ENCODE measurements at places on chromosomes 16 and 17.

GRCh38 chr17:68011199-68011665 is 15.0 kb upstream of the C17orf58 start:
- peak; percentile 39 for DNase-seq

DNA sequence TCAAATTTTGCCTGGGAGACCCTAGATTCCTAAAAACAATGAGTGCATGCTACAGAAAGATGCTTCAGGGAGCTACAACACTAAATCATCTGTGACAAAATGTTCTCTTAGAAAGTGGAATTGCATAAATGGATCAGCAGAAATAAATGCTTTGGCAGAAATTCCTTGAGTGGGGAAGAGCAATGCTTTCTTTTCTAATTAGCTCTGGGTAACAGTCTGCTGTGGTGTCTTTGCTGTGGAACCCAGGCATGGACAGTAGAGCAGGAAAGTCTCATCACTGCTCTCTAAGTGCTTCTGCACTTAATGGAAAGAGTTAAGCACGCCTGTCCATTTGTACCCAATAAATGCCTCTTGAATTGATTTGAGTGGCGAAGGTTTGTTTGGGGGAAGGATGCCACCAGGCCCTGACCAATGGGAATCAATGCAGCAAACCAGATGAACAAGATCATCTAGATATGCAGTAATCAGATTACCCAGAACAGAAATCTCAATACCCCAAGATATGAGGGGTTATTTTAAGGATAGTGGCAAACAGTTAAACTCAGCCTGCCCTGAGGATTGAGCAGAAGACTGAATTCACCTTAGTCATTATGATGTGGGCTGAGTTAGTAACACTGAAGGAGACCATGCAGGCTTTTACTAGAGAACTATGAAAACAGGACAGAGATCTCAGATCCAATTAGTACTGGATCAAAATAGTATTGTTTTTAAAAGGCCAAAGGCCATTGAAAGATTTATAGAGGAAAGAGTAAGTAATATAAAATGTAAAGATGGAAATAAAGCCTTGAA is 13.6 kb downstream of the HLF start:
- no peak for DNase-seq

DNA sequence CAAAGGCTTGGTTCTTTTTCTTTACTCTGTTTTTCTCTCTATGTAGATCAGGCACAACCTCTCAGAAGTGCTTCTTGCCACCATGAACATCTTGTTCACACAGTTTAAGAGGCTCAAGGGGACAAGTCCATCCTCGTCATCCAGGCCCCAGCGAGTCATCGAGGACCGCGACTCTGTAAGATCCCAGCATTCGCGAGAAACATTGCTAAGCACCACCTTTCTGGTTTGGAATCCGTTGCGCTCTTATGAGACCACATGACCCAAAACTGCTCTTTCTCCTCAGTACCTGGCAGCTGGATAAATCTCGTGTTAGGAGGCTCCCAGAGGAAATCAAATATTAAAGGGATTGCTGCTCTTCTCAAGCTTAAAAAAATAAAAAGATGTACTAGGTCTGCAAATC is 23.3 kb upstream of the SLC12A3 start:
- no peak for DNase-seq

GRCh38 chr17:15966183-15966878 is 21.4 kb downstream of the ADORA2B start:
- DNase-seq: no peak

GRCh38 chr17:63675607-63676546 is 24.0 kb downstream of the LIMD2 start:
- no peak for DNase-seq

DNA sequence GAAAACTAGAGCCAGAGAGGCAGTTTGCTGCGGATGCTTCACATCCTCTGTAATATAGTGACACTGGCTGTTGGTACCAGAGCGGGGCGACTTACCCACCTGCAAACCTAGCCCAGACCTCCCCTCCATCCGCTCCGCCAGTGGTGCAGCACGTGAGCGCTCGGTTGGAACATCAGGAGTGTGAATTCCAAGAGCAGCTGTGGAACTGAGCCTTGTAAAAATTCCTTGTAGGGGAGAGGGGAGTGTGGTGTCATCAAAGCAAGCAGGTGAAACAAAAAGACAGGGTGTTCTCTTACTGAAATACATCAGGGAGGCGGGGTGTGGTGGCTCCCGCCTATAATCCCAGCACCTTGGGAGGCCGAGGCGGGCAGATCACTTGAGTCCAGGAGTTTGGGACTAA is 51.3 kb downstream of the CCDC42 start:
- no peak for DNase-seq

DNA sequence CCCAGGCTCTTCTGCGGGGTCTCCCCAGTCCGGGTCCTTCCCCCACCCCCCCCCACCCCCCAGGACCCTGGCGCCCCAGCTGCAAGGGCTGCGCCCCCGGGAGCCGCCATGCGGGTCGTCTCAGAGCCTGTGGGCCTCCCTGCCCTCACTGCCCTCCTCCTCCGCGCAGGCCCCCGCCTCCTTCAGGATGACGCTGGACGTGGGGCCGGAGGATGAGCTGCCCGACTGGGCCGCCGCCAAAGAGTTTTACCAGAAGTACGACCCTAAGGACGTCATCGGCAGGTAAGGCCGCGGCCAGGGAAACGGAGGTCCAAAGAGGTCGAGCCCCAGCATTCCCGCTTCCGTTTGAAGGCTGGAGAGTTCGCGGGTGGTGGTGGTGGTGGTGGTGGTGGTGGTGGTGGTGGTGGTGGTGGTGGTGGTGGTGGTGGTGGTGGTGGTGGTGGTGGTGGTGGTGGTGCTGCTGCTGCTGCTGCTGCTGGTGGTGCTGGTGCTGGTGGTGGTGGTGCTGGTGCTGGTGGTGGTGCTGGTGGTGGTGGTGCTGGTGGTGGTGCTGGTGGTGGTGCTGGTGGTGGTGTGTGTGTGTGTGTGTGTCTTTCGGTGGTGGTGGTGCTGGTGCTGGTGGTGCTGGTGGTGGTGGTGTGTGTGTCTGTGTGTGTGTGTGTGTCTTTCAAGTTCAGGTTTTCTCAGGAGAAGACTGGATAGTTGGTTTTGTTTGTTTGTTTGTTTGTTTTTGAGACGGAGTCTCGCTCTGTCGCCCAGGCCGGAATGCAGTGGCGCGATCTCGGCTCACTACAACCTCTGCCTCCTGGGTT is 615 bp downstream of the PHKG2 start:
- DNase-seq: peak; percentile 9

- no peak for DNase-seq
Measured at GRCh38 chr17:31690151-31690551, 168.9 kb downstream of the COPRS start.

DNA sequence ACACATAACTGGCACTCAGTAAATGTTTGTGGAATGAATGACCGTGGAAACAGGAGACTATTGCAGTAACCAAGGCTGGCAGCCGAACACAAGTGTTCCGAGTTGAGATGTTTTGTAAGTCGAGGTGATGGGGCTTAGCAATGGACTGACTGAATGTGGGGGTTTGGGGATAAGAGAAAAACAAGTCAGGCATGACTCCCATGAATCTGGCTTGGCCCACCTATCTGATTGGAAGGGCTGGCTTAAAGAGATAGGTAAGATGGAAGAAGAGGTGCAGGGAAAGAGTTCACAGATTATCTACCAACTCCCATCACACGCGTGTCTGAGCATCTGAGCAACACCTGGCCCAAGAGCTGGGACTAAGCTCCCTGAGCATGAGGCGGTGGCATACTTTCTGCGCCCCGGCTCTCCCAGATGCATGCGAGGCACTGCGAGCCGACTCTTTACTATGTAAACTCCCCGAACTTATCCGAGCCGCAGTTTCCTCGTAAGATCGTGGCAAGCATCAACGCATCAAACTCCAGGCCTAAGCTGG is 539 bp downstream of the IFT20 start:
- DNase-seq: no peak

DNA sequence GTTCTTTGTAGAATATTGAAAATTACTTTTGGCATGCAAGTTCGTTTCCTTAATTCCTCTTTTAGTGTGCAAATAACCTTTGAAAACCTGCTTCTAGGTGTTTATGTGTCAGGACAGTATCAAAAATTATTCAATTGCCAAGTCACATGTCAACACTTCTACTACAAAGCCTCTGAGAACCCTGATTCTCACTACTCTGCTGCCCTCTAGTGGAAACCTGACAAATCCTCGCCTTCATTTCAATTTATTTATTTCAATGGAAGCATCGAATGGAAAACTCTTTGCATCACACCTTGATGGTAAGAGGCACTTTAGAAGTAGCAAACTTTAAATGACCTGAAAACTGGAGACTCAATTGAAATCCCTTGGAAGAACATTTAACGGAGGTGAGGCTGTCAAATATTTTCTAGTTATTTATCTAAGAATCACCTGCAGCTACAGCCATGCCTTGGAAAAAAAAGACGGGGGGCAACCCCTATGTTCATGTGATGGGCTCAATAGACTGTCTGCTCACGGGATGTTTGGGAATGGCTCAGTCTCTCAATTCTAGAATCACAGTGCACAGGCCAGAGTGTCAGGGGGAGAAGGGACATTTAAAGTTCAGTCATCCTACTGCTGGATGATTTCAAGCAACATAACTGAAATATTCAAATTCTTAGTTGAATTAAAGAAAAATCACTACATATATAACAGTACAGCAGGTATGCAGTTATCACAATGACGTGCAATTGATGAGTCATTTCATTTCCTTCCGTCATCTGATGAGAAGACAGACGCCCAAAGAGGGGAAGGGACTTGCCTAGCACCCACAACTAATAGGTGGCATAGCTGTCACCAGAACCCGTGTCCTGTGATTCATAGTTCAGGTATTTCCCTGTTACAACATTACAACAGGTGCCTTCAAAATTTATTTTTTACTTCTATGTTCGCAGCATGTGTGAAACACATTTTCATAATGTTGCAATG is 563.9 kb downstream of the TOX3 start:
- DNase-seq: no peak

- DNase-seq: no peak
Measured at GRCh38 chr16:79873825-79874224, 273.3 kb upstream of the MAF start.

- DNase-seq: no peak
Measured at GRCh38 chr17:77394540-77395295, 253.9 kb downstream of the SEC14L1 start.

DNA sequence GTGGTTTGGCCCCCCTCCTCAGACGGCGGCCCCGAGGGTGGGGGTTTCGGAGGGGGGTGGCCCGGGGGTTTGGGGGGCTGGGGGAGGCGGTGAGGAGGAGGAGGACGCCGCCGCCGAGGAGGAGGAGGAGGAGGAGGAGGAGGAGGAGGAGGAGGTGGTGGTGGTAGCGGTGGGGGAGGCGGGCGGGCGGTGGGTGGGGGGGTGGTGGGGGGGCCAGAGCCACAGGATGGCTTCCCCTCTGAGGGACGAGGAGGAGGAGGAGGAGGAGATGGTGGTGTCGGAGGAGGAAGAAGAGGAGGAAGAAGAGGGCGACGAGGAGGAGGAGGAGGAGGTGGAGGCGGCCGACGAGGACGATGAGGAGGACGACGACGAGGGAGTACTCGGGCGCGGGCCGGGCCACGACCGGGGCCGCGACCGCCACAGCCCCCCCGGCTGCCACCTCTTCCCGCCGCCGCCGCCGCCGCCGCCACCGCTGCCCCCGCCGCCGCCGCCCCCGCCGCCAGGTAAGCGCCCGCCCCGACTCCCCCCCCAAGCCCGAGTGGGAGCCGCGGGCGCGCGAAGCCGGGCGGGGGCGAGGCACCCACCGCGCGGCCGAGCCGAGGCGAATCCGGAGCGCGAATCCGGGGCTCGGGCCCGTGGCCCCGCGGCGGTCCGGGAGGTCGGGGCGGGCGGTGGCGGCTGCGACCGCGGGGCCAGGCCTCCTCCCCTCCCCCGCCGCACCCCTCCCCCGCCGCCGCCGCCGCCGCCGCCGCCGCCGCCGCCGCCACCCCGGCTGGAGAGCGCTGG is 3.8 kb upstream of the CHD3 start:
- DNase-seq: peak; percentile 51

DNA sequence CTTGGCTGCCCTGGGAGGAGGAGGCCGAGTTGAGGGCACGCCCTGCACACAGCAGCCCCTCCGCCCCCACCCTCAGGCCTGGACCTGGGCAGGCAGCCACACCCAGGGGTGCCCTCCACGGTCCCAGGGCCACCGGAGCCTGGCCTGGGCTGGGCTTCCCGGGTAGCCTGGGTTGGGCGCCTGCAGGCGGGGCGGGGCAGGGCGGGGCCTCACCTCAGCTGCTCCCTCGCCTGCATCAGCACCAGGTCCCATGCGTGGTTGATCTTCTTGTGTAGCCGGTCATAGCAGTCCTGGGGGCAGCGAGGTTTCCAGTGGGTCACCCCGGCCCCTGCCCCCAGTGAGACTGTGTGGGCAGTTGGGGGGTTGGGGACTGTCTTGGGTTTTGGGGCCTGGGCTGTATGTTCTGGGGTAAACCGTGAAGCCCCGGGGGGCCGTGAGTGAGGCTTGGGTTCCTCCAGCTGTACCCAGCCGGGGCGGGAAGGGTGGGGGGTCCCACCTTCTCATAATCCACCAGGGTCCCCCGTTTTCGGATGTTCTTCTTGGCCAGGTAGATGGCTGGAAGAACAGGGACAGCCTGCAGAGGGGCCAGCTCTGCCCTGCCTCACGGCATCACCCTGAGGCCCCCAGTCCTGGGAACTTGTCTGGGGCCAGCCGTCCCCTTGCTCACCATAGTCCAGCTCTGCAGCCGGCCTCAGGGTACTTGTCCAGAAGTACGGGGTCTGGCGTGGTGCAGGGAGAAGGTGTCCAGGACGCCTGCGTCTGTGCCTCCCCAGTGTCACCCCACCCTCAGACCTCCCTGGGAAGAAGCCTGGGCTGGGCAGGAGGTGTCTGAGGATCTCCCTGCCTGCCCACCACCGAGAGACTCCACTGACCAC is 2.0 kb downstream of the RGS11 start:
- DNase-seq: no peak

GRCh38 chr16:2952679-2953078 is 11.4 kb upstream of the KREMEN2 start:
- no peak for DNase-seq

DNA sequence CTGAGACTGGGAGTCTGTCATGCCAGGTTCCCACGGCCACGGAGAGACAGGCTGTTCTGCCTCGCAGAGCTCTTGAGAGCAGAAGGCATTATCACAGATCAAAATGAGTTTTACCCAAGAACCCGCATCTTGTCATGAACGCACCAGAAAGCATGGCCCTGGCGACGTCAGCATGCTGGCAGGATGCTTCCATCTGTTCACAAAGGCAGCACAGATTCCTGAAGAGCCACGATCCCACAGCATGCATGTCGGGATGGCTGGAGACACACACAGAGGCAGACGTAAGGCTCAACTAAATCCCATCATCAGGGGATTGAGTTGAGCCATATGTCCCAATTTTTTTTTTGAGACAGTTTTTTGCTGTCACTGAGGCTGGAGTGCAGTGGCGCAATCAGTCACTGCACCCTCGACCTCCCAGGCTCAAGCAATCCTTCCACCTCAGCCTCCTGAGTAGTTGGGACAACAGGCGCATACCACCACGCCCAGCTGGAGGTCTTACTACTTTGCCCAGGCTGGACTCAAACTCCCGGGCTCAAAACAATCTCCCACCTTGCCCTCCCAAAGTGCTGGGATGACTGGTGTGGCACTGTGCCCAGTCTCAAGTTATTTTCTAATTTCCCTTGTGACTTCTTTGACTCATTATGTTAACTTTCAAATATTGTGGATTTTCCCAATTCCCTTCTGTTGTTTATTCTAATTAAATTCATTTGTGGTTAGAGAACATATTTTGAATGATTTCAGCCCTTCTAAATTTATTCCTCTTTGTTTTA is 11.1 kb downstream of the FANCA start:
- no peak for DNase-seq

- no peak for DNase-seq
Measured at GRCh38 chr17:76276069-76276431, 10.9 kb downstream of the UBALD2 start.

All from CD4-positive, alpha-beta T cell treated with Interferon gamma for 1 hour (primary cell).